GM12878 (cell line): ENCODE measurements at places on chromosomes 11 and 22.

DNA sequence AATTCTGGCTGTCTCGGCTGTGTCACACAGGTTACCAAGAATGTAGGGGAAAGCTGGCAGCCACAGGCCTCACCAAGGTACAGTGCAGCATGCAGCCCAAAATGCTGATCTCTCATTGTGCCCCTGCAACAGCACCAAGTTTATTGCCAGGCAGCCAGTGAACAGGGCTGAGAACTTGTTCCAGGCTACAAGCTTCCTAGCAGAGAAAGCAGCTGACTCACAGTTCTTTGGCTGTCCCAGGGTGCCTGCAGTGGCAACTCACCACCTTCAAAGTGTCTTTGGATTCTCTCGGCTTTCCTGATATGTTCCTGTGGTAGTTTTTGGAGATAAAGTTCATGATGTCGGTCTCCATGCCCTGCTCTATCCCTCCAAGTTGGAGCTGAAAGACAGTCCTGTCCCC lies 719.1 kb upstream of the ANO3 start:
- no peak for DNase-seq

DNA sequence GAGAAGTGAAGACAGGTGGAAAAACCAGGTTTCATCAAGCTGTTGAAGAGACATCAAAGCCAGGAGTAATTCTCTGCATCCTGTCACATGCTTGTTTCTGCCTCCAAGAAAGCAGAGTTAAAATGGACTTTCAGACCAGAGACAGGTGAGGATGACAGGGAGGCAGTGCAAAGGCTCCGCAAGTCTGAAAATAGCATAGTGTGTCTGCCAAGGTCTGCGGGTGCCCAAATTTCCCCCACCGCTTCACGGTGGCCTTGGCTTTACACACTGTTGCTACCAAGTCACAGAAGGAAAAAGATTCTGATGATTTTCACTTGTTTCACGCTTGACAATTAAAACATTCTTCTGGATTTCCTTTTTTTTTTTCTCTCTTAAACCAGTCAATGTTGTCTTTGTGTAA lies 44.2 kb downstream of the SNX19 start:
- DNase-seq: no peak

DNA sequence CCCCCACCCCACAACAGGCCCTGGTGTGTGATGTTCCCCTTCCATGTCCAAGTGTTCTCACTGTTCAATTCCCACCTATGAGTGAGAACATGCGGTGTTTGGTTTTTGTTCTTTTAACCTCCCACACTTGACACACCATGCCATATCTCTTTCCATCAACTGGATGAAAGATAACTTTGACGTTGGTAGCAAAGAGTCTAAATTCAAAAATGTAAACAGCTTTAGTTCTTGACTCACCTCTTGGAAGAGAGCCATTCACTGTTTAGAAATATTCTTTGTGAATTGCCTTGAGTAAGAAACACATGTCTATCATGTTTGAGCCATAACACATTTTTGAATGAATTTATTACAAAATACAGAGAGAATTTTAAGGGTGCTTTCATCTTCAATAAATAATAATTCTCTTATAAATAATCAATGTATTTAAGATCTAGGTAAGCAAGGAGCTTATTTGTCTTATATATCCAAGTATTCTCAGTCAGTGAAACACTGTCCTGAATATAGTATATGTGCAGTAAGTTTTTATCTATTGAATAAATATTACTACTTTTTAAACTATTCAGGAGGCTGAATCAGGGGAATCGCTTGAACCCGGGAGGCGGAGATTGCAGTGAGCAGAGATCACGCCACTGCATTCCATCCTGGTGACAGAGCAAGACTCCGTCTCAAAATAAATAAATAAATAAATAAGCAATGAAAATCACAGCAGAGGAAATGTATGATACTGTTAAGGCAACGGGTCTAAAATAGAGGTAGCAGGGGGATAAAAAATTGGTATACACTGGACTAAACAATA lies 6.7 kb downstream of the CARD18 start:
- no peak for DNase-seq

DNA sequence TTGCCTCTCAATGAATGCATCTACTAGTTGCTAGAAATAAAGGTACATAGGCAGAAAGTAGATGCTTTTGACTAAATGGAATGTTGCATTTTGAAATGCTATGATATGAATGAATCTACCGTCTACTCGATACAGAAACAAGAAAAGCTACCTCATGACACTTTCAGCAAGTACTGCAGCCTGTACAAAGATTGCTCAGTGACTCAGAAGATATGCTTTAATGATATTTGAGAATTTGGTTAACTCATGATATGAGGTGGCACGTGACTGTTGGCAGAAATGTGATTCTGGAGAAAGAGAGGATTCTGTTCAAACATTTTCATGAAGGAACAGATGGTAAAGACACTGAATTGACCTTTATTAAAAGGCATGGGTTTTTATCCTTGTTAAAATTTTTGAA lies 76.0 kb downstream of the HSD17B12 start:
- DNase-seq: no peak

DNA sequence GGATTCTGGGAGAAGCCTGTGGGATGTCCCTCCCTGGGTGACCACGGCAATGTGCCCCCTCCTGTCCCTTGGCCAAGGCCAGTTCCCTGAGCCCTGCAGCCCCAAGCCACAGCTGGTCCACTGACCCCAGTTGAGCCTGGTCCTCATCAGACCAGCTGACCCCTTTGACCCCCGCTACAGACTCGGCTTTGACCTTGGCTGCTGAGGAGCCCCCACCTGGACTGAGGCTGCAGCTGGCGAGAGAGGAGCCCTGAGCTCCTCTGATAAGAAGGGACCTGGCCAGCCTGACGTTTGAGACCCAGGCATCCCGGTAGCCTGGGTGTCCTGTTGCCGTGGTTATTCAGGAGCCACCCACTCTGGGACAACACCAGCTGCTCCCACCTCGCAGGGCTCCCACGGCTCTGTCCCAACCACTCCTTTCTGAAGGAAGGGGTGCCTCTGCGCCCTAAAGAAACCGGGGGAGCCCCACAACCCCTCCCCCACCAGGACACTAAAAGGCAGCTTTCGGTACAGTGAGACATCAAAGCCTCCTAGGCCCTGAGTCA lies 3.0 kb downstream of the ASCL2 start:
- no peak for DNase-seq
